ENCODE measurements at places on chromosomes 3 and 15.

- no peak for DNase-seq
Observed at GRCh38 chr3:119969759-119970158, 124.5 kb downstream of the GSK3B start.

DNA sequence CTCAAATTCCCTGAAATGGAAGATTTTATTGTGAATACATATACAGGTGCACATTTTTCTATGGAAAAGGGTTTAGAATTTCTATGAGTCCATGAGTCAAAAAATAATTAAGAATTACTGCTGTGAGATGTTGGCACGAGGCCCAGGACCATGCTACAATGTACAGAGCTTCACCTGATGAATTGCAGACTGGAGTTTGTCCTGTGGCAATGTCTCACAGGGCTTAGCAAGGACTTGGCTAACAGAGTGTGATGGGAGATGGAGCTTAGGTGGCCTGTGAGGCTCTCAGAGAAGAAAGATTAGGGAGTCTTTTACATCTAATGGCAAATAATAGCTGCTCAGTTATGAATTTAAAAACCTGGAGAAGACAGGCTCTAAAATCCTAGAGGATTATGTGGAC, 219.5 kb upstream of the CBLB start:
- DNase-seq = no peak

GRCh38 chr15:57640930-57641682, 49.4 kb downstream of the MYZAP start:
- DNase-seq = no peak

- no peak for DNase-seq
Observed at GRCh38 chr15:78306176-78306774, 6.9 kb upstream of the SKIC8 start.

GRCh38 chr3:16399473-16399872, 114.0 kb downstream of the RFTN1 start:
- no peak for DNase-seq

DNA sequence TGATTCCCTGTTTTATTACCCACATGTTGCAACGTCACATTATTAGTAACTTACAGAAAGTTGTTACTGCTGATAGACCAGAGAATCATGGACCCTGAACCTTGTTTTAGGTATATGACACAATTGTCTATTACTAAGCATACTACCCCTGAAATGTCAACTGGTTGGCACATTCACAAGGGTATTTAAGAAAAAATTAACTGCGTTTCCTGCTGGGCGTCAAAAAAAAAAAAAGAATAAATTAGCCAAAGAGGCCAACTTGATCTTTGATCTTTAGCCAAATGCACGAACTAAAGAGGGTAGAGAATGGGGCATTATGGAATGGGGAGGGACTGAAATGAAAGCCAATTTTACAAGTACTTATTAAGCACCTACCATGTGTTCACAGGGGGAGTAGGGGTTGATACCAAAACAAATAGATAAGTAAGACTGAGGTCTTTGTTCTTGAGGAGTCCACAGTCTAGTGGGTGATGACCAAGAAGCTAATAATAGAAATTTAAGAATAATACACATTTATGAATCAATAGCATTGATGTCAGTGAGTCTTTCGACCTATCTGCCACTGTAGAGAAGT, 17.8 kb upstream of the MUC13 start:
- DNase-seq = no peak

DNA sequence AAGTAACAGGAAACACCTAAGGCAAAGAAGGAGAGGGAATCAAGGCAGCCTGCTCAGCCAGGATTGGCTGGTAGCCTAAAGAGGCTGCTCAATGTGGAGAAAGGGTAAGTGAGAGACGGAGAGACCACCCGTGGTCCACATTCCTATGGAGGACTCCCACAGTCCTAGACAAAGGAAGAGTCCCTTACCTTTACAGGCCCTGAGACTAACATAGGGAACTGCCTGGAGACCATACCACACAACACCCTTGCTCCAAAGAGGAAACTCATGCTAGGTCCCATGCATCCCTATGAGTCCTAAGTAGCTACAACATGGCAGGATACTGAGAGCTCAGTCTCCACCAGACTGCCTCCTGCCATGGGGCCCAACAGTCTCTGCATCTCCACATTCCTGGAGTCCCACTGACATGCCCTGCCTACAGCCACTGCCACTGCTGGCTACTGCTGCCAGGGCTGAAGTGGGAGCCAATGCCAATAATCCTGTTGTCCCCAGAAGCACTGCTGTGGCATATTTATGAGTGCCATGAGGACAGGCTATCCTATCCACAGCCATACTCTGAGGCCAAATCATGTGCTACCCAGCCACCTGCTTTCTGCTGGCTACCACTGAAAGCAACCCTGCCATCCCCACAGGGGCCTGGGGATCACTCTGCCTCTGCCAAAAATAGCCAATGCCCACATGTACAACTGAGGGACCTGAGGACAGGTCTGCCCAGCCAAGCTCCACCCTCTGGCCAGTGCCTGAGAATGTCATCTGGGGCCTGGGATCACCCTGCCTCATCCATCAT, 45.0 kb downstream of the COPS2 start:
- no peak for DNase-seq

DNA sequence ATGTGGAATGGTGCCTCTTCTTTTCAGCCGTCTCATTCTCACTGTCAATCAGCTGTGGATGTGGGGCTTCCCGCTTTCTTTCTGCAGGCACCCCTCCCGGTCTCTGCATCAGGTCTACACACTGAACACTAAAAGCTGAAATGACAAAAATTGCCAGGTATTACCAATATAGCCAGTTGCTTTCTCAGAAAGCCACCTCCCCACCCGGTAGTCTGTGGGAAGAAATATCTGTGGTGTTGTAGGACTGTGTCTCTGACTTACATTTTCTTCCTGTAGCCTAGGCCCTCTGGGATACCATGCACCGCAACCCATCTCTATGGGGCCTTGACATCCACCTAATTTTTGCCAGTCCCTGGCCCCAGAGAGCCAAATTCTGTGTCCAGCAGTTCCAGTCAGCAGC, 19.2 kb upstream of the EPHB1 start:
- DNase-seq = no peak

GRCh38 chr3:98012979-98013378, 22.1 kb downstream of the GABRR3 start:
- no peak for DNase-seq

GRCh38 chr15:38885001-38885400, 320.4 kb upstream of the RASGRP1 start:
- no peak for DNase-seq

- no peak for DNase-seq
Observed at GRCh38 chr15:80846031-80846815, 67.1 kb downstream of the CEMIP start.

DNA sequence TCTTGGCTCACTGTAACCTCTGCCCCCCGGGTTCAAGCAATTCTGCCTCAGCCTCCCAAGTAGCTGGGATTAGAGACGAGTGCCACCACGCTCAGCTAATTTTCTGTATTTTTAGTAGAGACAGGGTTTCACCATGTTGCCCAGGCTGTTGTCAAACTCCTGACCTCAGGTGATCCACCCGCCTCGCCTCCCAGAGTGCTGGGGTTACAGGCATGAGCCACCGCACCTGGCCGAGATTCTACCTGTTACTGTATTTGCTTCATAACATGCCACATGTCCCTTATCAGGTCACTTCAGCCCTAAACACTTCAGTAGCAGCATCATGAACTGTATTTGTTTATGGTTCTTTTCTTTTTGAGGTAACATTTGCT, 7.5 kb upstream of the LCTL start:
- no peak for DNase-seq

DNA sequence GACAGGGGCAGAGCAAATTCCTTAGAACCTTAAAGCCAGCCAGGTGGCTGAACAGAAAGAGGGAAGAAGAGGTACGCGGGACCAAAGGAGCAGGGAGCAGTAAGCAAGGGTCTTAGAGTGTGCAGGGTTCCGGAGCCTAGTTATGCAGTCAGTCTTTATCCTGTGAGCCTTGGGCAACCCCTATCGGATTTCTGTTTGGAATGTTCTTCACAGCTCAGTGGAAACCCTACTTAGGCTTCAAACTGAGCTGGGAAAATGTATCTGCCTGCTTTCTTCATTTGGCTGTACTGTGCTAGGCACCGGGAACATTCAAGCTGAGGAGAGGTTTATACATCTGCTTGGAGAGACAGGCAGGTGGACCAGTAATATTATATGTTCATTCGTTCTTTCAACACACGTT, 37.1 kb downstream of the PSMD6 start:
- DNase-seq = no peak

DNA sequence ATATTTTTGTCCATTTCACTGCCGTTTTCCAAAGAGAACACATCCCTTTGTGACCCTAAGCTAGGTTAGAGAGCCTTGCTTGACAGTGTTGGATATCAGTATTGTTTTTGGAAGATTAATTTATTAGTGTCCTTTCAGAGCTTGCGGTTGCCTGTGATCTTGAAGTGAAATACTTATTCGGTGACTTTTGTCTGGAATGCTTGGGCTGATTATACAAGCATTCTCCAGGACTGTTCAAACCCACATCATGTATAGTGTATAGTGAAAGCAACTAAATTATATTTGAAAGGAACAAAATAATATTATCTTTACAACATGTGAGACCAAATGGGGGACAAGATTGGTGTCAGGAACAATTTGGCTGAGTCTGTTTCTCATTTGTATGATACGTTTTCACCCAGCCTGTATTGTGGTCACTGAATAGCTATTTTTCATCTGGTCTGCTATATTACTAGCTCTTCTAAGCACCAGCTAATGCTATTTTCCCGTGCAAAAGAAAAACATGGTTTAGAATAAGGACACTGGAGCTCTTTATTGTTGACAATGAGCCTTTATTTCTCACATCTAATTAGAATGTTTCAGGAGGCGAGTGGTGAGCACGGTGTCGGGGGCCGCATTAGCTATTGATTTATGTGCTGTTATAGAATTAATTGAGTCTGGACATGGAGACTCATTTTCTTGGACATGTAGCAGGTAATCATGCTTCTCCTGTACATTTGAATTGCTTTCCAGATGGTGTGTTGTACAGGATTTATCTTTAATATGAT, 158.1 kb downstream of the APBA2 start:
- DNase-seq = no peak

- no peak for DNase-seq
Observed at GRCh38 chr15:74265046-74265639, 29.0 kb downstream of the CCDC33 start.

DNA sequence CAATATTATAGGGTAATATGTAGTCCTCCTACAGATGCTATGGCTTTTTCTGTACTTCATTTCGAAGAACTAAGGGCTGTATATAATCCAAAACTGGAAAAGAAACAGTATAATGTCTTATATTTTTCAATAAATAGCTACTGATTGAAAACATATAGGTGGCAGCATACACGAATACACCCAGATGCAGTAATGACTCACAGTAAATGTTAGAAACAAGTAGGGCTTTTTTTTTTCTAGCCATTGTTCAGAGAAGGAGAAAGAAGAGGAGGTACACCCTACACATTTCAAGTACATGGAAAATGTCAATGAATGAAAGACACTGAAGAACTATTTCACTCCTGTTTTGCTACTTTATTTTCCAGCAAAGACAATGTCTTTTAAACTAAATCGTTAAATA, 9.4 kb downstream of the DAZL start:
- no peak for DNase-seq

- no peak for DNase-seq
Observed at GRCh38 chr15:91844928-91845327, 8.6 kb upstream of the SLCO3A1 start.

GRCh38 chr3:39216176-39216790, 23.9 kb upstream of the XIRP1 start:
- DNase-seq = no peak

DNA sequence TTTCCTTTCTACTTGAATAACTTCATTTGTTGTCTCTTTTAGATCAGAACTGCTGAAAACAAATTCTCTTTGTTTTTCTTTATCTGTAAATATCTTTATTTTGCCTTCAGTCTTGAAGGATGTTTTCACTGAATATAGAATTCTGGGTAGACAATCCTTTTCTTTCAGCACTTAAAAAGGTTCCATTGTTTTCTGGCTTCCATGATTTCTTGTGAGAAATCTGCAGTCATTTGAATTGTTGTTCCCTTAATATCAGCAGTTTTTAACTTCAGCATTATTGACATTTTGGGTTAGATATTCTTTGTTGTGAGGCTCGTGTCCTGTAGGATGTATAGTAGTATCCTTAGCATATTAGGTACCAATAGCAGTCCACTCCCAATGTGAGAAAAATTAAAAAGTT, 65.8 kb downstream of the SV2B start:
- no peak for DNase-seq

DNA sequence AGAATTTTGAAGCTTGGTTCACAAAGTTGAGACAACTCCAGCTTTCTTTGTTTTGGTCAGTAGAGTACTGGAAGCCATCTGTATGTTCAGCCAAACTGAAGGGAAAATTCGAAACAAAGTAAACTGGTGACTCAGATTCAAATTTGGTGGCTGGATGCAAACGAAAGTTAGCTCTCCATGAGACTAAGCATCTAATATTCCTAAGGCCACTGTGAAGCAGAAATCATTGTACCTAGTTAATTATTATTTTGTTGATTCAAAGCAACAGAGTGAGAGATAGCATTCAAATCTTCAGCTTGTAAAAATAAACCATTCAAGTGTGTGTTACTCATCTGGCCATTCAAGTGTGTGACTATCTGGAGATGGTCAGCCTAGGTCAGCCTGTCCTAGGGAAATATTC, 42.1 kb downstream of the NR2F2 start:
- DNase-seq = no peak

DNA sequence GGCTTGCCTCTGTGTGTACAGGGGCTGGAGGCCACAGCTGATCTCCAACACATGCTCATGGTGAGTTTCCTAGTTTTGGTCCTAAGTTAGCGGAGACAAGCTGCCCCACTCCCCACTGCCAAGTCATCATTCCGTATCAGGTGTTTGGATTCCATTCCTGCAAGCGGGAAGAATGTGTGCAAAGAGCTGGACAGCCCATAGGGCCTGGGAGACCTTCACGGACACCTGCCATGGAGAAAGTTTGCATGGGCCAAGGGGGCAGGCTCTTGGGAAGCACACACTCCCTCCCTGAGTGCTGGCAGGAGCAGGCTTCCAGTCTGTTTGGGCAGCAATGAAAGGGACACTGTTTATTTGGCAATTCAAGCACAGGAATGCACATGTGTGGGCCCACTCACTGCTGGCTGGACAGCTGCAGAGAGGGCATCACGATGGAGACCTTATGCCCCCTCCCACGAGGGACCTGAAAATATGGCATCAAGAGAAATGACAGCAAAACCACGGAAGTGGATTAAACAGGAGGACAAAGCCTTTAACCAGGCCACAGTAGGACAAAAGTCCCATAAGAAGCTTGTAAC, 149.7 kb downstream of the KLF13 start:
- no peak for DNase-seq

- no peak for DNase-seq
Observed at GRCh38 chr3:187334904-187335303, 33.3 kb upstream of the RTP4 start.

DNA sequence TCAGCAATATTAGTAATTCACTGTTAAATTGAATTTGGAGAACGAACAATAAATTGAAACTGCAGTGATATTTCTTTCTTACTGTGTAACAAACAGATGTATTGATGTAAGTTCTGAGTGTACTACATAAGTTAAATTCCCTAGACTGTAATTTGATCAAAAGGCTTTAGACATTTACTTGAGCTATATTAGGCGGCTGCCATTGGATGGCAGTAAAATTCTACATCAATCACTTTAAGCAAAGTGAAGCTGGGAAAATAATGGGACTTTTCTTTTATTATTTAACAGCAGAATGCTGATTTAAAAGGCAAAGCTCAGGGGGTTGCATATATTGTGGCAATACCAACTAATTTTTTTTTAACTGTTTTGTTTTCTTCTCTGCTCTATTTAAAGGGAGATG, 212.6 kb upstream of the PLSCR5 start:
- DNase-seq = no peak

All from central memory CD4-positive, alpha-beta T cell (primary cell).